ENCODE measurements at places on chromosomes 4 and X.

DNA sequence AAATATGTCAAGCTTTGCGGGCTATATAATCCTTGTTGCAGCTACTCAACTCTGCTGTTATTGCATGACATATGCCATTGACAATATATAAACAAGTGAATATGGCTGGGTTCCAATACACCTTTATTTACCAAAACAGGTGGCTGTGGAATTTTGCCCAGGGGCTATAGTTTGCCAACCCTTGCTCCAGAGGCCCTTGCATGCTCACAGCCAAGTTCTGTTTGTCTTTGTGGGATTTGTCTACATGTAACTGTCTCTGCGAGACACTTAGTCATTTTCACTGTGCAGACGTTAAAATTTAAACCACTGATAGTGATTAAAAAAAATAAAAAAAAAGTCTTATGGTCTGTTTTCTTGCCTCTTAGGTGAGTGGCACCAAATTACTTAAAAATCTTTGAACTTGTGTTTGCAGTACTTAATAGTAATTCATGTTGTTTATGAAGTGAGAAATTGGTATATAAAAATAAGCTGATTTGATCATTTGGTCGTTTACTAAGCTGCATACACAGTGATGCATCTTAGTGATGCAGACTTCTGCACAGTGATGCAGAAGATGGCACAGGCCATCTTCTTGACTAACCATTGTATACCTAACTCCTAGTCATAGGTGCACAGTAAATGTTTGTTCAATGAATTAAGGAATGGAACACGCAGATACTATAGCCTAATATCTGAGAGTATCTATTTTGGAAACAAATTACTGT is 170.9 kb downstream of the FRMPD4 start:
- DNase-seq = peak; percentile 87

DNA sequence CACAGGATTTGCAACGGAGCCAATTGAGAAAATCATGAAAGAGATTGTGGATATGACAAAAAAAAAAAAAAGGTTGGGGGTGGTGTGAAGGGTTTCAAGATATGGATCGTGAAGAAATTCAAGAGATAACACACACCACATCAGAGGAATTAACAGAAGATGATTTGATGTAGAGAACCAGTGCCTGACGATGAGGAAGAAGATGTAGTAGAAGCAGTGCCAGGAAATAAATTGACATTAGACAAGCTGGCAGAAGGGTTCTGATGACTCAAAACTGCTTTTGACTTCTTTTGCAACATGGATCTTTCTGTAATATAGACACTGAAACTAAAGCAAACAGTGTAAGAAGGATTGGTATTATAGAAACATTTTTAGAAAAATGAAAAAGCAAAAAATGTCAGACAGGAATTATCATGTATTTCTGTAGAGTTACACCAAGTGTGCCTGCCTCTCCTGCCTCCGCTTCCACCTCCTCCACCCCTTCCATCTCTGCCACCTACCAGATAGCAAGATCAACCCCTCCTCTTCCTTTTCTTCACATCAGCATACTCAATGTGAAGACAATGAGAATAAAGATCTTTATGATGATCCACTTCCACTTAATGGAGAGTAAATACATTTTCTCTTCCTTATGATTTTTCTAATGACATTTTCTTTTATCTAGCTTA is 127.5 kb upstream of the OTUD4 start:
- DNase-seq = no peak

DNA sequence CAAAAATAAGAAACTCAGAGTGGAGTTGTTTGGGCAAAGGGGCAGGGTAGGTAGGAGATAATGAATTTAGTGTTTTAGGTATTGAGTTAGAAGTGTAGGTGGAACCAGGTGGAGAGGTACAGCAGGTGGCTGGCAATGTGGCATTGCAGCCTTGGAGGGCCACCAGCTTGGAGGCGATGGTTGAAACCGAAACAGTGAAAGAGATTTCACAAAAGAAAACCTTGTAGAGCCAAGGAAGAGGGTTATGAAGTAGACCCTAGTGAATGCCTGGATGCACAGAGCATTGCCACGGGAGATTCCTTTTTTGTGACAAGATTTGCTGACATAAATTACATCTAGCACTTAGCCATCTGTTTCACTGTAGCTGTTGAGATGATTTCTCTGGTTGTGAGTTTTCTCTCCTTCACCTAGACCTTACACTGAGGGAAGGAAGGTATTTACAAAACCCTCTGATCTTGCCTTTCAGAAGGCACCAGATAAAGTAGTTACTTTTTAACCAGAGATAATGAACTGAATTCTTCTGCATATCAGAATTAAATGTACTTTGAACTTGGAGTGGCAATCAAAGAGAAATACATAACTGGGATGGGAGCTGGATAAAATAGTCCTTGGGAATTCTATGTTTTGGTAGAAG is 104.1 kb upstream of the CASK start:
- no peak for DNase-seq

DNA sequence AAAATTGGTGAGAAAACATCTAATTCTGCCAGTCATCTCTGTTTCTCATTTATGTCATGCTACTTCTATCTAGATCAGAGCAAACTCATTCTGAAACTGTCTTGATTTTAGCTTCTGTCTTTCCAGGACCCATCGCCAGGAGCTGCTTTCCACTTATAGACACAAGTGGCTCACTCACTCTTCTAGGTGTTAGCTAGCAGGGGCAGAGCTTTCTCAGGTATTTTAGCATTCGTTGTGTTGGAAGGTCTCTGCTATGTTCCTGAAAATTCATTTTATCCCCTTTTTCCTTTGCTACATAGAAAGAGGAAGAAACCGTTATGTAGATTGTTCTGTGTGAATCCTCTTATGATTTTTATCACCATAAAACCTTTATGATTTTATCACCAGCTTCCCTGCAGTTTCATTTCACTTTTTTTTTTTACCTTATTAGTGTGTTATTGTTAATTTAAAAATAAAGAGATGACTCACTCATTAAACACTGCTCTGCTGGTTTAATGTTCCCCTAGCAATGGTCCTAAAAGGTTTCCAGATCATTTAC is 246.6 kb upstream of the AADAT start:
- peak; percentile 13 for DNase-seq

All from NCI-H69 (cell line).